Bone marrow (tissue), 2 donors: ENCODE measurements at places on chromosomes 4 and X.
A peak's percentile ranks its signal among the peaks of the same experiment; 100 is the strongest.

- no peak for DNase-seq
Measured at GRCh38 chr4:84948056-84948455, 18.4 kb downstream of the WDFY3 start.

DNA sequence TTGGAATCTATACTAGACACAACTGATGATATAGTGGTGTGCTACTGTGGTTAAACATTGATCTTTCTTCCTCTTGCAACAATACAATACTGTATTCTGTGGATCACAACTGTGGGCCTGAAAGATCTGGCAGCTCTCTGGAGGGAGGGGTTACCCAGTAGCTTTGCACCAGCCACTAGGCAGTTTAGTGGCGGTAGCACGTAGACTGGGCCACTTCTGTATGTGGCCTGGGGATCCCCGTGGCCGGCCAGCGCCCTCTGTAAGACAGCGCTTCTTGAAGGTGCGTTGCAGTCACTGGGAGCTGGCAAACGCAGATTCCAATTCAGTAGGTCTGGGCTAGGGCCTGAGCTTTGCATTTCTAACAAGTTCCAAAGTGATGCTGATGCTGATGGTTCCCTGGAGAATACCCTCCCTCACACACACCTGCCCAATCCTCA is 168.6 kb downstream of the MGST2 start:
- no peak for DNase-seq

- no peak for DNase-seq
Measured at GRCh38 chr4:183348706-183349659, 26.8 kb upstream of the CLDN24 start.

GRCh38 chr4:4945021-4945420 is 74.2 kb downstream of the CYTL1 start:
- no peak for DNase-seq

- no peak for DNase-seq
Measured at GRCh38 chrX:68177542-68177941, 255.8 kb downstream of the OPHN1 start.

- no peak for DNase-seq
Measured at GRCh38 chr4:159023741-159024140, 79.1 kb upstream of the RAPGEF2 start.

DNA sequence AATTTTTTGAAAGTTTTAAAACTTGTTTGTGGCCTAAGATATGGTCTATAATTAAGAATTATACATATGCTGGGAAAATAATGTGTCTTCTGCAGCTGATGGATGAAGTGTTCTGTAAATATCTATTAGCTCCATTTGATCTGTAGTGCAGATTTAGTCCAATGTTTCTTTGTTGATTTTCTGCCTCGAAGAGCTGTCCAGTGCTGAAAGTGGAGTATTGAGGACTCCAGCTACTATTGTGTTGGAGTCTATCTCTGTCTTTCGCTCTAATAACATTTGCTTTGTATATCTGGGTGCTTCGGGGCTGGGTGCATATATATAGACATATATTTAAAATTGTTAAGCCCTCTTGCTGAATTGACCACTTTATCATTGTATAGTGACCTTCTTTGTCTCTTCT is 2127.3 kb downstream of the PCDH7 start:
- no peak for DNase-seq

DNA sequence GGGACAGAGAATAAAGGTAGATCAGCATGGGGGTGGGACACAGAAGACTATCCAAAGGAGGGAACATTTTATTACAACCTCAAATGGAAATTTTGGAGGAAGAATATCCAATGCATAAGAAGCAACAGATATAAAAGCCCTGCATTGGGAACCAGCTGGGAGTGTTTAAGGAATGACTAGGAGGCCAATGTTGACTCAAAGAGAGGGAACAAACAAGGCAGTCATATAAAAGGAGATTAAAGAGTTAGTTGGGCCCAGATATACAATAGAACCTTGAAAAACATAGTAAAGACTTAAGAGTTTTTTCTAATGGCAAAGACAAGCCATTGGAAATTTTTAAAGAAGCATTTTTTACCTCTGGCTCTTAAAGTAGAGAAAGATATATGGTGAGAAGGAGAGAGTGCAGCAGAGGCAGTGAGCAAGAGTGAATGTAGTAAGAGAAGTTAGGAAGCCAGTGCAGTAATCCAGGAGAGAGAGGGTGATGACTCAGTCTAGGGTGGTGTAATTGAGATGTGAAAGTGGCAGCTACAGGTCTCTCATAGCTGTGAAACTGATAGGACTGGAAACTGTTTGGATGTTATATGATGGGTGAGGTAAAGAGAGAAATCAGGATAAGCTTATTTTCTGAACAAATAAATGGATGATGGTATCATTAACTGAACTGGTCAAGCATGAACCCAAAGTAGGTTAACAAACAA is 182.2 kb upstream of the ATOH1 start:
- DNase-seq: no peak

DNA sequence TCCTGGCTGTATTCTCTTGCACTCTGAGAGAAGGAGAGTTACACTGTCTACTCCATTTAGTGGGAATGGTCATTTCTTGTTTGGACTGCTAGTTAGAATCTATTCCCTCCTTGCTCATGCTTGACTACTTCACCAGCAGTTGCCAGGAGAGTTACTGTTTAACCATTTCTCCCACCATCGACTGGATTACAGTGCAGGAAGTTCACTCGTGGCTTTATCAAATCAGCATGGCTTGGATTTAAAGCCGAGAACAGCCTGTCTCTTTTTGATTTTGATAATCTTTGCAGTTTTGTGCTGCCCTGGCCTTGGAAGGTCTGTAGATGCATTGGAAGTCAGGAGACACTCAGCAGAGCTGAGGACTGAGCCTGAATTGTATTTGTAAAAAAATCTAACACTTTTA is 3.2 kb downstream of the GBA3 start:
- no peak for DNase-seq

DNA sequence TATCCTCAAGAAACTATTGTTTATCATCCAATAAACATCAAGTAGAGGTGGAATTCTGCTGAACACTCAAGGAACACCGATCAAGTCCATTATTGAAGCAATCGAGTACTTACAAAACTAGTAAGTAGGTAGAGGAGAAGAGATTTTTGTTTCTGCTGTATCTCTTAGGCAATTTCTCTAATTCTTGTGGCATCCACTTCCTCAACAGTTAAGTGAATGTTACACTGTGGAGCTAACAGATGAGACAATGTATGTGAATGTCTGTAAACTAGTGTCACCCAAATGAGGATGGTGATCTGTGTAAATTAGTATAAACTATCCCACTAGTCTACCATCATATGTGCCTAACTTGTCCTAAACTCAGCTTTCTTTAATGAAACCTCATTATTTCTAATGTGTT is 261.6 kb downstream of the ARHGAP24 start:
- DNase-seq: no peak

- peak; percentile 93 for DNase-seq
Measured at GRCh38 chr4:10093801-10094552, 22.6 kb downstream of the WDR1 start.

GRCh38 chr4:41881981-41882624 is 53.1 kb upstream of the TMEM33 start:
- no peak for DNase-seq

- DNase-seq: no peak
Measured at GRCh38 chr4:32136081-32136787, 1416.1 kb downstream of the PCDH7 start.

GRCh38 chr4:68433582-68433981 is 13.7 kb upstream of the TMPRSS11E start:
- no peak for DNase-seq
